HFFc6 (cell line): ENCODE measurements at places on chromosomes 1 and 21. TPM values are rescaled to one million over a fixed set of nuclear protein-coding genes. Genes with fewer than 3 reads are reported as not detected.

Gene DRAXIN
- not detected in 2 replicates for total RNA-seq

Gene LRRC71
- total RNA-seq, result 0.24 to 0.39 TPM in 2 of 3 replicates, not detected in the other

Gene SYCP1
- total RNA-seq, result not detected in 3 replicates

Gene CAPN9
- total RNA-seq, result not detected in 3 replicates

Gene AMY1A
- total RNA-seq, result not detected in 3 replicates

Gene PAX7
- total RNA-seq, result not detected in 3 replicates

Gene ALX3
- total RNA-seq, result 1.0 to 9.6 TPM (median 8.6 TPM) in 3 replicates

DNA sequence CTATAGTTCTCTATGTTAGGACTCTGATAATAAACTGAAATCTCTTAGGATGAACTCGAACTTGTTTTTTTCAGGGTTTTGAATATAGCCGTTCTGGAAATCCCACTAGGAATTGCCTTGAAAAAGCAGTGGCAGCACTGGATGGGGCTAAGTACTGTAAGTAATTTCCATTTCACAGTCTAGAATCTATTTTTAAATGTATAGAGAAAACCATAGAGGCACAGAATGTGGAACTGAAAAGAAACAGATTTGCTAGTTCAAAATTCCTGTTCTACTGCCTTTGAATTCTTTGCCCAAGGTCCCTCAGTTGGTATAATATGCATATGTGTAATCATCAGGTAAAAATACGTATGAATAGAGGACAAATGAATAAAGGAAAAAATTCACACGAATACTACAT, 4.8 kb downstream of the CTH start:
- no peak overlapping the region for H3K27ac ChIP-seq
- peaks cover 13% of the 10 kb centered on the region for H3K4me1 ChIP-seq
- no peaks in the 10 kb centered on the region; the same call in 1 of the 2 replicates for H3K36me3 ChIP-seq
- H3K4me3 ChIP-seq, result no peak overlapping the region
- H3K27me3 ChIP-seq, result peaks cover 2% of the 10 kb centered on the region

DNA sequence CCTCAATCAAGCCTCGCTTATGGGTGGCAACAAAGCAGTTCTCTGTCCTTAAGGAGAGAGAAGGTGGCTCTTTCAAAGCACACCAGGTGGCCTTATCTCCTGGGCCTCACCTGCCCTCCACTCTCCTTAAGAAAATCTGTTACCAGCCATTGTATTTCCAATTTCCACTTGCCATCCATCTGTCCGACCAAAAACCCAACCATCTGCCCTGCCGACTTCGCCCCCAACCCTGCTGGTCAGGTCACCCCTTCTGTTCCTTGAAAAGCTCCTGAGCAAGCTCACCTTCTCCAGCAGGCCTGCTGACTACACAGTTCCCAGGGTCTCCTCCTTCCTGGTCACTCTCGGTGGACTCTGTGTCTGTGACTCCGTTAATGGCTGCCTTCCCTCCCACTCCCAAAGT, 619 bp upstream of the IGFN1 start:
- H3K27me3 ChIP-seq, result peaks cover 11% of the 10 kb centered on the region
- no peak for DNase-seq
- no peaks in the 10 kb centered on the region for H3K36me3 ChIP-seq
- no peak overlapping the region for H3K27ac ChIP-seq
- peaks cover 28% of the 10 kb centered on the region for H3K4me1 ChIP-seq

GRCh38 chr1:6635910-6636760, 11.5 kb downstream of the THAP3 start:
- peak overlapping the region; percentile 63 for H3K27ac ChIP-seq
- H3K4me3 ChIP-seq, result no peak overlapping the region
- no peaks in the 10 kb centered on the region; the same call in none of the 2 replicates for H3K27me3 ChIP-seq
- no peak for DNase-seq
- H3K36me3 ChIP-seq, result peaks cover 6% of the 10 kb centered on the region; the same call in 1 of the 2 replicates
- peaks cover 16% of the 10 kb centered on the region for H3K4me1 ChIP-seq

DNA sequence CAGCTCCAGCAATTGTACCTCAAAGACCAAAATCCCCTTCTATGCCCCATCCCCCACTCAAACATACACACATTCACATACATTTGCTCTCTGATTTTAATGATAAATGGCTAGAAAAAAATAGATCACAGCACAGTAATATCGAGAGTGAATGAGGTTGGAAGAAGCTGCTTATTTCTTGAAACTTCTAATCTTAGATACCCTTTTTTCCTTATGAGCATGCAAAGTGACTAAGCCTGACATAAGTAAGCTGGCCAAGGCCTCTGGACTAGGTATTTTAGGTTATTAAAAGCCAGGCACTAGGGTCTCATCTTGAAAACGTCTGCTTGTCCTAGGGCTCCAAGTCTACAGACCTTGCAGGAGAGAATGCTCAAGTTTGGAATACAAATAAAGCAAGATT, 133.6 kb downstream of the TGFBR3 start:
- H3K27ac ChIP-seq, result no peak overlapping the region
- no peak overlapping the region for H3K4me3 ChIP-seq
- peaks cover 7% of the 10 kb centered on the region for H3K36me3 ChIP-seq
- H3K4me1 ChIP-seq, result peaks cover 46% of the 10 kb centered on the region
- DNase-seq, result no peak
- no peaks in the 10 kb centered on the region for H3K27me3 ChIP-seq

- H3K27me3 ChIP-seq, result no peaks in the 10 kb centered on the region; the same call in 1 of the 2 replicates
- no peak overlapping the region for H3K4me3 ChIP-seq
- DNase-seq, result no peak
- peak overlapping the region; percentile 69 for H3K27ac ChIP-seq
- peaks cover 17% of the 10 kb centered on the region for H3K4me1 ChIP-seq
- H3K36me3 ChIP-seq, result peaks cover 22% of the 10 kb centered on the region
Measured at GRCh38 chr1:155884031-155884960, 24.9 kb downstream of the SYT11 start.

DNA sequence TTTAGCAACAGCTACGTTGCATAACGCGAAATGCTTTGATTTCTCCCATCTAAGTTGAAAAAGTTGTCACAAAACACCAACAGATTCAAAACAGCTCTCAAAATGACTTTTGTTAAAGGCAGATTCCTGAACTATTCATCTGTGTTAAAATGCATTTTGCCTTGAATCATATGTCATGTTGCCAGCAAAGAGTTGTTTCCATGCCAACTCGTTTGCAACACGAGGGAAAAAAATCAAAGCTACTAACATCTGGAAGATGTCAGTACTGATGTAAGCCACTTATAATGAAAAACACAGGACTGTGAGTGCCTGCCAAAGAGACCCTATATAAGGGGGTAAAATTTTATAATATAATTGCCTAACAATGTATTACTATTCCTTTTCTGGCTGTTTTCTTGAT, 182.7 kb upstream of the PTBP2 start:
- peak overlapping the region; percentile 78 for H3K27ac ChIP-seq
- peak; percentile 71 for DNase-seq
- H3K4me3 ChIP-seq, result peak overlapping the region; percentile 52; the same call in 1 of the 2 replicates

GRCh38 chr1:35533586-35533985, 23.6 kb downstream of the KIAA0319L start:
- no peak overlapping the region for H3K4me3 ChIP-seq
- no peak overlapping the region for H3K27ac ChIP-seq
- peaks cover 21% of the 10 kb centered on the region for H3K36me3 ChIP-seq
- peaks cover 56% of the 10 kb centered on the region for H3K4me1 ChIP-seq
- H3K27me3 ChIP-seq, result no peaks in the 10 kb centered on the region
- no peak for DNase-seq

DNA sequence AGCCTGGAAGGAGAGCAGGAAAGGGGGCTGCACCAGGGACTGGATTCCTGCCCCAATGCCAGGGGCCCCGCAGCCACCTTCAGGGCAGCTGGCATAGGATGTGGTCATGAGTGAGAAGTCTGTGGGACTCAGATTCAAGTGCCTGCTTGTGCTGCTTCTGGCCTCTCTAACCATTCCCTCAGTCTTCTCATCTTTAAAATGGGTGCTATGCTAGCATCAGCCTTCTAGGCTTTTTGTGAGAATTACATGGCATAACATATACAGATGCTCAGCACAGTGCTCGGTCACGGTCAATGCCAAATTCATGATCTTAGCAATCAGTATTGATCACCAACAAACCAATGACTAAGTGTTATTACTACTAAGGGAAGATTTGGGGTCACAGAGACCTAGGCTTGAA, 23.5 kb downstream of the TRIM62 start:
- H3K27ac ChIP-seq, result no peak overlapping the region
- 0 out of 2 replicates have a peak, but pooled peaks cover 4% of the 10 kb centered on the region for H3K36me3 ChIP-seq
- no peak for DNase-seq
- peaks cover 9% of the 10 kb centered on the region for H3K4me1 ChIP-seq
- H3K4me3 ChIP-seq, result no peak overlapping the region
- H3K27me3 ChIP-seq, result no peaks in the 10 kb centered on the region

GRCh38 chr1:245209658-245210435, 55.1 kb downstream of the KIF26B start:
- no peak for DNase-seq
- H3K36me3 ChIP-seq, result peaks cover 27% of the 10 kb centered on the region
- peaks cover 2% of the 10 kb centered on the region for H3K27me3 ChIP-seq
- no peaks in the 10 kb centered on the region; the same call in 1 of the 2 replicates for H3K4me1 ChIP-seq
- no peak overlapping the region for H3K27ac ChIP-seq
- no peak overlapping the region for H3K4me3 ChIP-seq

DNA sequence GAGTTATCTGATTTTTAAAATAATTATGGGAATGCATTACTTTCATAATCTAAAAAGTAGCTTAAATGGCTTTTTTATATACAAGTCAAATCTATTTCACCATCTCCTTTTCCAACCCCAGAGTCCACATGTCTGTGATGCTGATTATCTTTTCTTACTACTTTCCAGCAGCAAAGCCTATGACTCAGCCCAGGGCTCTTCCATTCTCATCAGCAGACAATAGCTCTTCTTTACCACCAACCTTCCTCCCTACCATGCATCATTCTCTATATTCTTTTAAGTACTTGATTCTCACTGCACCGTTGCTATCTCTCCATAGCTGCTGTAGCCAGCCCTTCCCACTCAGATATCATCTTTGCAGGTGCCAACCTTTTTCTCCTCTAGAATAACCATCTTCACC, 61.3 kb downstream of the OVGP1 start:
- no peak overlapping the region for H3K4me3 ChIP-seq
- no peaks in the 10 kb centered on the region for H3K36me3 ChIP-seq
- peaks cover 33% of the 10 kb centered on the region for H3K4me1 ChIP-seq
- H3K27ac ChIP-seq, result no peak overlapping the region

DNA sequence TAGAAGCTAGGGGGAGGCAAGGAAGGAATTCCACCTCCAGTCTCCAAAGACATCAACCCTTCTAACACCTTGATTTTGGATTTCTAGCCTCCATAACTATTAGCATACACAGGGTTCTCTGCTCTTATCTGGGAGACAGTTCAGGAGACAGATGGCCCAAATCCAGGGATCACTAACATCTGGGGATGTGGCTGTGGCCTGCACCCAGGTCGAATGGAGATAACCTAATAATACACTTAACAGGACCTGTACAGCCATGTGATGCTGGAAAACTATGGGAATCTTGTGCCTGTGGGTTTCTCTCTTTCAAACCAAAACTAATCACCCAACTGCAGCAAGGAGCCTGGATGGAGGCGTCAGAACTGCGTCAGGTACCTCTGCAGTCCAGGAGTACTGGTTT, 47.6 kb downstream of the KIAA0319L start:
- no peak for DNase-seq
